ENCODE measurements at places on chromosomes 3 and 15.

- no peak for DNase-seq
These were observed 54.0 kb upstream of the SKOR1 start for GRCh38 chr15:67771189-67771800.

DNA sequence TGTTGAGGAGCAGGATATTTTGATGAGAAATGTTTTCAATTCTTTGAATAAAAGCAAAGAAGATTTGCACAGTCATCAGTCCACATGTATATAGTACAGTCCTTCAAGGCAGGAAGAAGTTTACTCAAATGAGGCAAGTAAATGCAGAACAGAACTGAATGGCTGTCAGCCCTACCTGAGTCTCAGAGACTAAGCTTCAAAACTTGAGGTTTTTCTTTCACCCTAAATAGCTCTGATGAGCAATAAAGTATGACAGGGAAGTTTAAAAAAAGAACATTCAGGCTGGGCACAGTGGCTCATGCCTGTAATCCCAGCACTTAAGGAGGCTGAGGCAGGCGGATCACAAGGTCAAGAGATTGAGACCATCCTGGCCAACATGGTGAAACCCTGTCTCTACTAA, 232.5 kb downstream of the SUCLG2 start:
- DNase-seq: no peak

GRCh38 chr15:26974120-26974780, 3.3 kb downstream of the GABRG3 start:
- no peak for DNase-seq

DNA sequence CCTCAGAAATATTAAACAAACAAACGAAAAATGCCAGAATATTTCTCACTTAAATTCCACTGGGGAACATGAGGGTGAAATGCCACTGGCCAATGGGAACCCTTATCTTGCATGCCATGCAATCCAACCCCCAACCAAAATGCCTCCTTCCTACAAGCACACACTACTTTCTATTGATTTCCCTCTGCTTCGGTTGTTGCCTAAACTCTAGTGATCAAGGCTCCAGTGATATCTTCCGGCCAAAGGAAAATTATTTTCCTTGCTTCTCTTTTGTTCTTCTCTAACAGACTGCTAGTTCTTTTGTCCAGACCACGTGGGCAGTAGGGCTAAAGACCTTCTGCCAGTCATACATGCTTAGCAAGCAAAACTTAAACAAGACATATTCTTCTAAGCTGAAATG, 115.7 kb downstream of the TMCC1 start:
- no peak for DNase-seq

GRCh38 chr15:68277131-68277602, 378 bp upstream of the FEM1B start:
- DNase-seq: no peak

DNA sequence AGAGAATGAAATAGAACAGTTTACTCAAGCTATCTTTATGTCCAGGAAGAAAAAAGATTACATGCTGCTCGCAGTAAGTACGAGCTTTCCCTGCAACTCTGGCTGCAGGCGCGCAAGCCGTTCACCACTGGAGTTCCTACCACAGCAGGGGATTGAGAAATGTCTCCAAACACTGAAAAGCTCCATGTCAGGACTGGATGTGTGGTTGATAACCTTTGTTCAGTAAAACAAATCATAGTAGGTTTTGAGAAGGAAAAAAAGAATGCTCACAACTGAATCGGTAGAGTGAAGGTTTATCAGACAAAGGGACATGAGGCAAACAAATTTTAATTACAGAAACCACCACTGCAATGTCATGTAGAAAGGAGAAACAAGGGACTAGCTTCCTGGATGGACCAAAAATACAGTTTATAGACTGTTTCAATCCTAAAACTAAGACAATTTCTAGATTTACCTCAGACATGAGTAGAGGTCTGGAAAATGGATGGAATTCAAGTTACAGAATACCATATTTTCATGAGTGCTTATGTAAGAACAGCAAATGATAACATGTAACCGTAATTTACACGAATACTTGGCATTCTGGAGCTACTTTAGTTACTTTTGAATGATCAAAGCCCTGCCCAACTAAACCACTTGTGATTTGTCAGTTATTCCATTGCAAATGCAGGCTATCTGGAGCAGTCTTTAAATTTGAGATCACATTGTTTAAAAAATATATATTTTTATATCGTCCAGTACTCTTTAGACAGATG, 471.1 kb downstream of the SHQ1 start:
- no peak for DNase-seq

GRCh38 chr3:195117978-195118581, 152.9 kb downstream of the XXYLT1 start:
- DNase-seq: no peak

GRCh38 chr3:49058011-49058410, 28.8 kb upstream of the IMPDH2 start:
- no peak for DNase-seq

GRCh38 chr3:12755754-12756153, 3.3 kb downstream of the TMEM40 start:
- no peak for DNase-seq

- DNase-seq: no peak
These were observed 25.2 kb downstream of the CCNL1 start for GRCh38 chr3:157134620-157135191.

DNA sequence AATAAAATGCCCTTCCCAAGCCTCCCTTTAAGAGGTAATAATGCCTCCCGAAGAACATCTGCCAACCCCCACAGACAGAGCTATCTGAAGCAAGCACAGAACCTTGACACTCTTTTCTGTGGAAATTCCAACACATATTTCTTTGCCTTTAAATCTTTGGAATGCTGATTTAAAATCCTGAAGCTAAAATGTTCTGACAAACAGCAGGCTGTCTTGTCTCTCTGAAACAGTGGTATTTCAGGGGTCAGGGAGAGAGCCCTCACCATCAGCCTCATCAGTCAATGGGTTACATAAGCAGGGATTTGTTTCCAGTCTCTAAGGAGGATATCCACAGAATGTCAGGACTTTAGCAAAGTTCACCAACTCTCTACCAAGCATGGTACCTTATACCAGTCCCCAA, 27.8 kb upstream of the ARHGEF3 start:
- DNase-seq: no peak

- no peak for DNase-seq
These were observed 8.6 kb downstream of the SCN5A start for GRCh38 chr3:38640661-38641452.

GRCh38 chr3:148379763-148380382, 317.8 kb upstream of the AGTR1 start:
- no peak for DNase-seq

- no peak for DNase-seq
These were observed 27.9 kb upstream of the IL1RAP start for GRCh38 chr3:190485830-190486532.

GRCh38 chr3:127735767-127736693, 63.3 kb downstream of the ABTB1 start:
- no peak for DNase-seq

DNA sequence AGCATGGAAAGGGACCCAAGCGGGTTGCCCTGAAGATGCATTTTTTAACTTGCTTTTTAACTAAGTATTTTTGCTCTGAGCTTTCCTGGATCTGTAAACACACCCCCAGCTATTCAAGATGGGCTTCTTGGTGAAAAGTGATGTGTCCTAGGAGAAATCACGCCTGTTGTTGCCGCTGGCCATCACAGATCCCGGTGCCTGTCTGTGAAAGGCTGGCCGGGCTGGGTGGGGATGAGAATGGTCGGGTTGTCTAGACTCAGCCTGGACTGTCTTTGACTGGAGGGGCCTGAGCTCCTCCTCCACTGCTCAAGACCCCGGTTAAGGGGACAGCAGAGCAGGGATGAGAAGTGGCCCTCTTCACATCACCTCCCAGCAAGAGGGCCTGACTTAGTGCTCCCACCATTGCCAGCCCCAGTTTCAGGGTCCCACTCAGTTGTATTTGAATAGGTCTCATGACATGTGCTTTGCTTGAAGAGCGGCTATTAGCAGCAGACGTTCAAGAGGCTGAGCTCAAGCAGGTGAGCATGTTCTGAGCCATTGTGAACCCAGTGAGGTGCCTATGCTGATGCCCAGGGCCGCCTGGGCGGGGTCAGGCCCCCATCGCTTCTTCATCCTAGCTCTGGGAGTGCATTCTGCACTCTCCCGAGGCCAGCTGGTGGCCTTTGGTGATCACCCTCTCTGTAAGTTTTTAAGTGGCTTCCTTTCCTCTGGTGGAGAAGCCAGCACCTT, 79.9 kb downstream of the IGF1R start:
- no peak for DNase-seq

DNA sequence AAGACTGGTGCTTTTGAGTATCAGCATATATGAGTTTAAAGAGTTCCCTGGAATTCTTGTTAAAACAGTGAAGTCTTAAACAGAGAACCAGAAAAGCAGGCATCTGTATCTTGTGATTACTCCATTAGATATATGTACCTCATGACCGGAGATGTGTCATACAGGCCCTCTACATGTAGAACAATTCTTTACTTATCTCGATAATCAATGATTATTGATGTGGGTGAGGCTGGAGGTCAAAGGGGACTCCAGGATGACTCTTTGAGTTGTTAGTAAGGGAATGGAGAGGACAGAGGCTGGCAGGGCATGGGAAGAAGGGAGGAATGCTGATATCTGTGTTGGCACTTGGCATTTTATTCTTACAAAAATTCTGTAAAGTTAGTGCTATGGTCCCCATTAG, 155.7 kb downstream of the GAP43 start:
- no peak for DNase-seq

- no peak for DNase-seq
These were observed 38.5 kb downstream of the ATP10A start for GRCh38 chr15:25824618-25825017.

GRCh38 chr3:150723946-150724345, 20.2 kb upstream of the ERICH6 start:
- no peak for DNase-seq

DNA sequence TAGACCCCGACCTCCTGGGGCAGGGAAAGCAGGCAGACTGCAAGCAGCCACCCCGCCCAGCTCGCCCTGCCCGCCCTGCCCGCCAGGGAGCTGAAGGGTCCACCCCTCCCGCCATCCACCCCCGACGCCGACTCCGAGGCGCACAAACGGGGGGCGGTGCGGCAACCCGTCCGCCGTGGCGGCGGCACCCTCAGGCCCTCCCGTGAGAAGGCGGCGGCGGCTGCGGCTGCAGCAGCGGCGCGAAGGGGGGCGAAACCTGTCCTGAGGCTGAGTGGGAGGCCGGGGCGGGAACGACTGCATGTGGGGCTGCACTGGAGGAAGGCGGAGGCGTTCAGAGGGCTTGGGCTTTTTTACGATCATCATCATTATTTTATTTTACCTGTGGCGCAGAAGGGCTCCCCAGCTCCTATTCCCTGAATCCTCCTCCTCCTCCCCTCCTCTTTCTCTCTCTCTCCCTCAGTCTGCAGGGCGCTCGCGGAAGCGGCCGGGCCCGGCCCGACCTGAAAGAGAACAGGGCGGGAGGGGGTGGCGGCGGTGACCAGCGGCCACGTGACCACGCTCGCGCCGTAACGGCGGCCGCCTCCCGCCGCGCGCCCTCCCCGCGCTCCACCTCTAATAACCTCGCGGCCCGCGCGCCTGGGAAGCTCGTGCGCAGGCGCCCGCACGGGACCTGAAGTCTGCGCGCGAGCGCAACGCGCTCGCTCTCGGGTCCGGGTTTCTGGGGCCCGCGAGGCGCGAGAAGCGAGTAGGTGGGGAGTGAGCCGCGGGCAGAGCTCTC, at the start of gene TBC1D5:
TSS of gene TBC1D5 (minus strand) at position 530 of the 778 bp plus-strand sequence. CDS start 234,061 bp downstream, outside the sequence.
- DNase-seq: peak; percentile 86

DNA sequence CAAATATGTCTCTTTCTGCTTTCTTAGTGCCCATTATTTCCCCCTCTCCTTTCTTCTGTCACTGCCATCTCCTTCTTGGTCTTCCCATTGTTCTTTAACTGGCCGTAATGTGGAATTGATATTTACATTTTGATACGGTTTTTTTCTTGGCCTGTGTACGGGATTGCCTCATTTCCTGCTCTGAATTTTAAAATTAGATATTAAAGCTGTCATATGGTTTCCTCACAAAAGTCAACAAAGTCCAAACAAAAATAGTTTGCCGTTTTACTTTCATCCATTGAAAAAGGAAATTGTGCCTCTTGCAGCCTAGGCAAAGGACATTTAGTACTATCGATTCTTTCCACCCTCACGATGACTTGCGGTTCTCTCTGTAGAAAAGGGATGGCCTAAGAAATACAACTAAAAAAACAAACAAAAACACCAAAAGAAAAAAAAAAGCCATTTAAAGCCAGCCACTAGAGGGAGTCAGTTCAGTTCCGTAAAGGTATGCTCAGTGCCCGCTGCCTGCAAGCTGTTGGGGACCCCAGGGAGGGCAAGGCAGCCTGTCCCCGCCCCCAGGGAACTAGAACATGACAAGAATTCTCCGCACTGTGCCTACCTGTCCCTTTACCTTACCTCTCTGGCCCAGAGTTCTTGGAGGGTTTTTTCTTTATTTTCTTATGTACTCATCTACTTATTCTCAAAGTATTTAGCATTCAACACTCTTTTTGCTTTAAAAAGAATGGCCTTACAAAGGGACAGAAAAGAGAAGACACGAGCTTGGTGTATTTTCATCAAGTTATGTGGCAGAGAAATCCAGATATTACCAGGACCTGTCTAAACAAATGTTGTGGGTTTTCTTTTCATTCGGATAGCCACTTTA, 30.0 kb upstream of the NR2E3 start:
- DNase-seq: no peak

- DNase-seq: no peak
These were observed 227.6 kb upstream of the BHLHE40 start for GRCh38 chr3:4751502-4752101.

GRCh38 chr3:169457807-169458697, 205.5 kb downstream of the MECOM start:
- DNase-seq: no peak

DNA sequence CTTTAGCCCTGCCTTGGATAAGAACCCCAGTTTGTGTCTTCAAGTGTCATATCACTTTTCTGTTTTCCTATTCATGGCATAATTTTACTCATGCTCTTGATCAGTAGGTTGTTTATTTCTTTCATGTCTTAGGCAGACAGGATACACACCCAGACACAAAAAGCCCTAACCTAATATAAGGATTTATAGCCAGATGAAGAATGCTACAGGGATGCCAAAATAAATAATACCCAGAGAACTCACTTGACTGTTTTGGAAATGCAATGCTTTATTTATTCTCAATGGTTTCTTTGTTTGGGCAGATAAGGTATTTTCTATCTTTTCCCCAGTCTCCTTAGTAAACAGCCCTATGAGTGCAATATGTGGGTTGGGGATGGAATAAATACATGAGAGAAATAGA, 424.0 kb upstream of the PDZRN3 start:
- no peak for DNase-seq

Data from activated CD4-positive, alpha-beta T cell treated with anti-CD3 and anti-CD28 coated beads for 24 hours (primary cell).